Gastrocnemius medialis (tissue), 4 donors: ENCODE measurements at places on chromosomes 6 and 20.

- no peak for DNase-seq
These were observed 146.3 kb downstream of the SOX4 start for GRCh38 chr6:21739838-21740237.

DNA sequence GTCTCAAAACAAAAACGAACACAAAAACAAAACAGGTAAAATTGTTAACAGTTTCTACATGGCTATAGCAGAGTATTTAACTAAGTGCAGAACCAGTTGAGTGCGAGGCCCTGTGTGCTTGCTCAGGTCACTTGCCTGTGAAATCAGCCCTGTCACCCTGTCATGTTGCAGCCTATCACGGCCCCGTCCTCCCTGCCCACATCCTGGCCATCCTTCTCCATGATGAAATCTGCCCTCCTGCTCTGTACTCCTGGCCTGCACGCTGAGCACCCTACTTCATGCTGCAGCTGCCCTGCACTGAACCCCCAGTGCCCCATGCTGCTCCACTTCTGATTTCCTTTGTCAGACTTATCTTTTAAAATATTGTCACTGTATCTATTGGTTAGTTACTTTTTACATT, 62.4 kb downstream of the DTD1 start:
- no peak for DNase-seq

DNA sequence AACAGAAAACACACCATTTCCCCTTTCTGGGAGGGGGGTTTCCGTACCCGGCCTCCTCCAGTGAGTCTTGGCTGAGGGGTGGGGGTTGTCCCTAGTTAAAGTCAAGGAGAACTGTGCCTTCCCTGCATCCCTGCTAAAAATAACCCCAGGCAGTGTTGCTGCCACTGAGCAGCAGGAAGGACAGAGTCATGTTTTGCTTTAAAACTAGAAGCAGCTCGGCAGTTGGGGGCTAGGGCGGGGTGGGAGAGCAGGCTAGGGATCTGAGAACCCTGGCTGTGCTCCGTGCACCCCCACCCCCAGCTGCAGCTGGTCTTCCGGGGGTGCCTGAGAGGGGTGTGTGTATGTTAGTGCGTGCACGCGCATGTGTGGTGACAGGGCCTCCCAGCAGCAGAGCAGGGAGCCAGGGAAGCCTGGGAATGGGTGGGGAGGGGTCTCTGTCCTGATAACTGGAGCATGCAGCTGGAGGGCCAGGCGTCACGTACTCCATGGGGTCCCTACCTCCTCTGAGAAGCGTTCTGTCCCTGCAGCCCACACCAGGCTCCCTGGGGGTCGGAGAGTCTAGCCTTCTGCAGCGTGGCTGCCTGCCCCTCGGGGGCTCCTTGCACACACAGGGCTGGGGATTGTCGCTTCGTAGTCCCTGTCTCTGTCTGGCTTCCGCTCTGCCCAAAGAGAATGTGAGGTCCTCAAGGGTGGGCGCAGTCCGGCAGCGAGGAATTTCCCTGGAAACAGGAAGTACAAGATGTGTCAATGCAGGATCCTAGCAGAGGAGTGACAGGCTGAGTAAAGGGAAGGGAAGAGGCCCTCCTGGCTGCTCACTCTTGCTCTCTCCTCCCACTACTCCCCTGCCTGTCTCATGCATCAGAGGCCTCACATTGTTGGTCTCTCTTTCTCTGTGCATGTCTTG, 16.8 kb upstream of the ARMC12 start:
- peak; percentile 58 for DNase-seq

- DNase-seq = no peak
These were observed 207.5 kb downstream of the MANEA start for GRCh38 chr6:95784869-95785268.

GRCh38 chr6:111715321-111715720, 109.6 kb upstream of the TRAF3IP2 start:
- no peak for DNase-seq

DNA sequence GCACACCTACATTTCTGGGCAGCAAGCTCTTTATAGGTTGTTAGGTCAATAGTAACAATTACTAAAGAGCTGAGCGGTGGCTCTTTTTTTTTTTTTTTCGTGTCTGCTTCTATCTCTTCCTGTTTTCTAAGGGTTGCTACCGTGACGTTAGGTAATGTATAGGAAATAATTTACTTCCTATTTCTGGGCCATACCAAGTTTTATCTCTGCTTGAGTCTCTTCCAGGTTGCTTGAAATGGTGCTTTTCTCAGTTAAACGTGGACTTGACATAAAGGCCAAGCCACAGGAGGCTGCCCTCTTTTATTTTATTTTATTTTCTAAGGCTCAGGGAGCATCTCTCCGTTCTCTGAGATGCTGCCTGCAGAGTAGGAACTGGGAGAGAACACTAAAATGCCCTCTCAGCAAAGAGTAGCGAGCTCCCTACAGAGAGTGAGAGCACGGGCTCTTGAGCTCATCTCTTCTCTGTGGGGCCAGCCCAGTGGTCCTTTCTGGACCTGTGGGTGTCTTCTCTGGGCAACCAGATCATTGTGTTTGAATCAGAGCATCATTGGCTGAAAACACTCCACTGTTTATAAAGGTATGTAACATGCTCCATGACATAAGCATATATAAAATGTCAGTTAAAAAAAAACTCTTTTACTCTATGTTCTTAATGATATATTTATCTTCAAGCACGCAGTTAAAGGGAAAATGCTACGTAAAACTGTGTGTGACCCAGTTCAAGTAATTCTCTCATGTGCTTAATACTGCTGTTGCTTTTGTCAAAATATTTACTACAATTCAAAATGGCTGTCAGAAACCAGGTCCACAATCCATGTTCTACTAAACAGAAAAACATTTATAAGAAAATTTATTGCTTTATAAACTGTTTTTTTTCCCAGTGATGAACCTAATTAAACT, at the start of gene ZNF831:
Gene ZNF831 (plus strand): TSS at position 191 of the 900 bp plus-strand sequence. CDS start 27,199 bp downstream, outside the sequence.
- no peak for DNase-seq

GRCh38 chr6:170089963-170090362, 200.9 kb downstream of the DLL1 start:
- DNase-seq = no peak
